Activated naive CD4-positive, alpha-beta T cell treated with anti-CD3 and anti-CD28 coated beads, Interleukin-2, amount 50 U/mL, for 16 hours (primary cell): ENCODE measurements at places on chromosomes 2 and 18.

GRCh38 chr2:149187057-149187456 is 143.3 kb upstream of the LYPD6 start:
- no peak for DNase-seq

- no peak for DNase-seq
Measured at GRCh38 chr2:119730671-119731177, 29.0 kb upstream of the PTPN4 start.

DNA sequence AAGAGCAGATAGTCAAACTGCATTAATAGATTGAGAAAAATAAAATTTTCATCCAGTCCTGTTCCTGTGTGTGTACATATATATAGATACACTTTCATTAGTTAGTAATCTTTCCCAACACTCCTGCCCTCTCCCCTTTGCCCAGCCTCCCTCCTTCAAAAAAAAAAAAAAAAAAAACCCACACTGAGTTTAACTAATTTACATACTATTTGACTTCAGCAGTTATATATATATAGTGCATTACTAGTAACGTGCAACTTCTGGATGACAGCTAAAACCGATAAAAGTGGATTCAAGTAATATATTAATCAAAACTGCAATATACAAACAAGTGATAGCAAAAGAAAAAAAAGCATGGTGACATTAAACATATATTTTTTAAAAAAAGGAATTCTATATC is 1.4 kb downstream of the FIGN start:
- no peak for DNase-seq

DNA sequence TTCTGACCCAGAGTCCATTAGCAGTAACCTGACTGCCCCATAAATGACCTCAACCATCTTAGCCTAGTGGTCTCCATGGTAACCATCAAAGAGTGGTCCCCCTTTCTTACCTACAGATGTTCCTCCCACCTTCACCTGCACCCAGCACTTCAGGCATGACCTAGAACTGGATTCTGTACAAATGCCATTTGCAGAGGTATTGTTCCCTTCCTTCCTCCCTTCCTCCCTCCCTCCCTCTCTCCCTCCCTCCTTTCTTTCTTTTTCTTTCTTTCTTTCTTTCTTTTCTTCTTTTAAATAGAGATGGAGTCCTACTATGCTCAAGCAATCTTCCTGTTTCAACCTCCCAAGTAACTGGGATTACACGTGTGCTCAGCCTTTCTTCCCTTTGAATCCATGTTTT is 114.6 kb upstream of the SLC1A4 start:
- DNase-seq, result no peak

DNA sequence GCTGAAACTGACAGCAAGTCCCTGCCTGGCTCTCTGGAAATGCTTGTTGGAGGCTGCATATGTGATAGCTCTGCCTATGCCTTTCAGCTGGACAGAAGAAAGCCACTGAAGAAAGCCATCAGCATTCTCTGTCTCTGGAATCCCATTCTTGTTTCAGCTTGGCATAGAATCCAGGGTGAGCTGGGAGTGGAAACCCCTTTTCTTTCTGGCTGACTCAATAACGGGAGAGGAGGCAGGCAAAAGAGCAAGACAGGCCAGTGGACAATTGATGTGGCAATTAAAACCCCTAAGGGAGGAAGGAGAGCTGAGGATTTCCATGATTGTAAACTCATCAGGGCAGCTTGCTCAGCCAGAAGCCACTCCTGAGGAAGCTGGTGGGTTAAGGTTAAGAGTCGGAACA is 208.1 kb downstream of the CLIP4 start:
- DNase-seq, result no peak

- DNase-seq, result no peak
Measured at GRCh38 chr2:150402953-150403352, 84.5 kb downstream of the RND3 start.

- DNase-seq, result no peak
Measured at GRCh38 chr2:25354116-25354515, 12.4 kb upstream of the DNMT3A start.

DNA sequence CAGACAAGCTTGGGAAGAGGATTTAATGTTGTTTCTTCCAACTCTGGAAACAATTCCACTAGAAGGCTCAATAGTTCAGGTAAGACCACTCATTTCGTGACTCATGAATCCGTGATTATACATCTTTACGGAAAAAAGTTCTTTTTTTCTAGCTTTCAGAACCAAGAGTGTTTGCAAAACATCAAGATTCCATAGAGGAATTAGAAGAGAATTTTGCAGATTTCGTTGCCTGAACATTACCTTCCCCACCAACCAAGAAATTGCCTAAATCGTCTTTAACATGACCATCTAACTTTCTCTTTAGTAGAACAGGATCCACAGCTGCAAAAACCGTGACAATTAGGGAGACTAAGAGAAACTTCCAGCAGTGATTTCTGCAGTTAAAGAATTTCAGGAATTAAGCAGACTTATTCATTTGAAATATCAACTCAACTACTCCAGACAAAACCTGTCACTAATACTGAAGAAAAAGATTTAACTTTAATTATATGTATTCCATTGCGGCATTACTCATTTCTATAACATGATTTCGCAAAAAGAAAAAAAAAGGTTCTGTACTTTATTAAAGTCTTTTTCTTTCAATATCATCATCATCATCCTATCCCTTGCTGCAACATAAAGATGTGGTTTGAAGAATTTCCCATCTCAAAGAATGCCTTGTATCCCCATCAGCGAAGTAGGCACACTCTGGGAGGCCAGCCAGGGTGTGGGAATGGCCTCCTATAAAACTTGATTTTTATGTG is 1.9 kb upstream of the NAB1 start:
- no peak for DNase-seq

GRCh38 chr18:32036506-32037180 is 18.0 kb downstream of the RNF125 start:
- DNase-seq, result no peak

DNA sequence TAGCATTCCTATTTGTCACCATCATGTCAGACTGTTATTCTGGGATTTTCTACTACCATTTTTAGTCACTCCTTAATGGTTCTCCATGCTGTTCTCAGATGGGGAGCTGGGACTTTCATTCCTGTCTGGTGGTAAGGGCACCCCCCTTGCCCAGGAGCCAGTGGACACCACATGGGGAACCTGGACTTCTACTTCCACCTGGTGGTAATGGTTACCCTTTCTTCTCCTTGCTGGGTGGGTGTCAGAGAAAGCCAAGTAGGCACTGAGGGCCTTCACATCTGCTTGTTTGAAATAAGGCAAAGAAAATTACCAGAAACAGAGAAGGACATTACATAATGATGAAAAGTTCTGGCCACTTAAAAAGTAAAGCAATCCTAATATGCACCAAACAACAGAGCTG is 239.8 kb downstream of the FHOD3 start:
- no peak for DNase-seq

GRCh38 chr18:55102501-55102900 is 143.2 kb upstream of the CCDC68 start:
- no peak for DNase-seq

GRCh38 chr2:162196638-162197037 is 44.6 kb upstream of the GCG start:
- DNase-seq, result no peak

- DNase-seq, result no peak
Measured at GRCh38 chr2:105536175-105536574, 137.3 kb upstream of the FHL2 start.

DNA sequence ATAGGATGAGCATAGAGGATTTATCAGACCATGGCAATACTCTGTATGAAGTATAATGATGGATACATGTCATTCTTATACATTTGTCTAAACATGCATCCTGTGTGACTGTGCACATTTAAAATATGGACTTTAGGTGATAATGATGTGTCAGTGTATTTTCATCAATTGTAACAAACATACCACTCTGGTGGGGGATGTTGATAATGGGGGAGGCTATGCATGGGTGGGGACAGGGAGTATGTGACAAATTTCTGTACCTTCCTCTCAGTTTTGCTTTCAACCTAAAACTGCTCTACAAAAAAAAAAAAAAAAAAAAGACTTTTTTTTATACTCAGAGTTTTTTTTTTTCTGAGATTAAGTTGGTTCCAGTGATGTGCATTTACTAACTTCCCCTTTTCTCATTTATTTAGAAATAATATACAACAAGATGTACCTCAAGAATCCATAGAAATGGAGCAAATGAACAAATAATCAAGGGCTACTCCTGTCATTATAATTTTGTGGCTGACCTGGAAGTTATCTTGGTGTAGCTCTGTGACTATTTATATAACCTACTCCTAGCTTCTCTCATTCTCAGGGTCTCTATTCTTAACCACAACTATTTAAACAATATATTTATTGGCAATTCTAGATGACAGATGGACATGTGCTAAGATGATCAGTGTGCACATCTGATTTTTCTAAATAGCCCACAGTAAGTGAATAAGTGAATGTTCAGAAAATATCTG is 108.9 kb upstream of the ITGA4 start:
- no peak for DNase-seq
